Effector CD4-positive, alpha-beta T cell (primary cell): ENCODE measurements at places on chromosomes 13 and 19.

DNA sequence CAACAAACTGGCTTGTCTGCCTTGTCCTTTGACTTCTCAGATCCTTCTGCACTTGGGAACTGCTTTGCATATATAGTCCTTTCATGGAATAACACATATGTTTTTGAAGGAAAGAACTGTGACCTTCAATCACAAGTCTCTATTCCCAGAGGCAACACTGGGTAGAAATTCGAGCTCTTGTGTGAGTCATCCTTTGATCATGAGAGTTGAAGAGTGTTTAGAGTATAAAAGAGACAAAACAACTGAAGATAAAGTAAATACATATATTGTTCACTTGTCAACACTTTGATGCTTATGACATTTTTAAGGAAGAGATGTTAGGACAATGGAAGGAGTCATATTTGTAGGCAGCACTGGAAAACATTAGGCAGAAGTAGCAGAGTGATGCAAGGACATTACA is 5.2 kb upstream of the OR7A5 start:
- no peak for DNase-seq

DNA sequence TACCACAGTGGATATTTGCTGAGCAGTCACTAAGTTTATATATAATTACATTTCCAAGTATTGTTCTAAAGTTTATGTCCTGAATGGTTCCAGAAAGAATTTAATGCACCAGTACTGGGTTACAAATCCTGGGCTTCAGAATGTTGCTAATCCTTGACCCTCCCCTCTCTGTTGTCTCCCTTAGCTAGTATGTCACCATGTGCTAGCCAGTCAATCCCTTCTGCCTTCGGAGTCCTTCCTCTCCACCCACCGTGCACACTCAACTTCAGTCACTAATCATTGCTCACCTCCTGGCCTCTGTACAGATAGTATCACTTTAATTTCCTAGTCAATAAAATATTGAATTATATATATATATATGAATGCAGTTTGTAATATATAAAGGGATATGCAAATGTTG is 7.5 kb downstream of the FAM124A start:
- DNase-seq = no peak

DNA sequence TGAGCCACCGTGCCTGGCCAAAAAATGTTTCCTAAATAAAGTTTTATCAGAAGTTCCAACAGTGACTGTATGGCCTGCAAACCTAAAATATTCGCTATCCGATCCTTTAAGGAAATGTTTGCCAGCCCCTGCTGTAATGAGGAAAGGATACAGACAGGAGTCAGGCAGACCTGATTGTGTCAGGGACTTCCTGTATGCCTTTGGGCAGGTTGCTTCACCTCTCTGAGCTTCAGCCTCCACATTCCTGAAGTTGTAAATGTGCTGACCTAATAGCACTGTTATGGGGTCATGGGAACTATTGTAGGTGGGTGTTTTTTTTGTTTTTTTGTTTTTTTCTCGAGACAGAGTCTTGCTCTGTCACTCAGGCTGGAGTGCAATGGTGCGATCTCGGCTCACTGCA is 6.2 kb downstream of the ABHD8 start:
- DNase-seq = no peak

DNA sequence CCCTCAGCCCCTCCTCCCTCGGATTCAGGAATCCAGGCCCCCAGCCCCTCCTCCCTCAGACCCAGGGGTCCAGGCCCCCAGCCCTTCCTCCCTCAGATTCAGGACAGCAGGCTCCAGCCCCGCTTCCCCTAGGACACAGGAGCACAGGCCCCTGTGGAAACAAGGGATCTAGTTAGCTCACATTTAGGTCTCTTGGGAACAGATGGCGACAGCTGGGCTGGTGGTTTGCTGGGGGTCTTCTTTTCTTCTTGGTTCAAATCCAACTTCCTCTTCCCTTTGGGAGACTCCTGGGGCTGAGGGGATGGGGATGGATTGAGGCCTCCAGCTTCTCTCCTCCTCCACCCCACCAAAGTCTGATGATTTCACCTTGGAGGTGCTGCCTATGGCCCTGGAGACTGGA is 19.6 kb downstream of the ZNF575 start:
- DNase-seq = no peak

DNA sequence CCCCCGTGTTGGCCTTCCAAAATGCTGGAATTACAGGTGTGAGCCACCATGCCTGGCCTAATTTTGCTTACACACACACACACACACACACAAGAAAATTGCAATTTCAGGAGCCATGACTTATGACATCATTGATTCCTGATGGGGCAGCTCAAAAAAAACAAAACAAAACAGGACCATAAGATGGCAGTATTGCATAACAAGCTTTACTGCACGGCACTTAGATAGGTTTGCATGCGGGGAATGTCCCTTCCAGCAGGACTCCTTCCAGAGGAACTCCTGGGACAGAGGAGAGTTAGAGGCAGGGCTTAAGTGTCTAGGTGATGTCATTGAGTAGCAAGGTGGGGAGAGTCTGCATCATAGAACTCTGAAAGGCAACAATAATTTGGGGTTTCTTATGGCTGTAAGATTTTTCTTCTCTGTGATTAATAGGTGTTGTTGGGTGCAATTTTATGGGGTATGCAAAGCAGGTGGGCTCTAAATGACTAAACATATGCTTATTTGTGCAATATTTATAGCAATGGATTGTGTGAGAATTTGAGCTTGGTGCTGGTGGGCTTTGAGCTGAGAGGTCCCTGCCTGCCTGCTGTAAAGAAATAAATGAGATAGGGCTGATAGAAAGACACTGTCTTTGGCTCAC is 9.0 kb upstream of the ACSBG2 start:
- no peak for DNase-seq

DNA sequence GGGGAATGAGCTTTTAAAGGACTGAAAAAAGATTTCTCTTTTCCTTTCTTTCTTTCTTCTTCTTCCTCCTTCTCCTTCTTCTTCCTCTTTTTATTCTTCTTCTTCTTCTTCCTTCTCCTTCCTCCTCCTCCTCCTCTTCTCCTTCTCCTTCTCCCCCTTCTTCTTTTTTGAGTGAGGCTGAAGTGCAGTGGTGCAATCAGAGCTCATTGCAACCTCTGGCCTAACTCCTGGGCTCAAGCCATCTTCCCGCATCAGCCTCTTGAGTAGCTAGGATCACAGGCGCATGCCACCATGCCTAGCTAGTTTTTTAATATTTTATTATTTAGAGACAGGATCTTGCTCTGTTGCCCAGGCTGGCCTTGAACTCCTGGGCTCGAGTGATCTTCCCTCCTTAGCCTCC is 120.9 kb upstream of the KL start:
- DNase-seq = no peak

GRCh38 chr13:48161530-48162179 is 66.8 kb upstream of the MED4 start:
- no peak for DNase-seq

- no peak for DNase-seq
Measured at GRCh38 chr13:75760131-75761021, 124.2 kb downstream of the LMO7 start.

DNA sequence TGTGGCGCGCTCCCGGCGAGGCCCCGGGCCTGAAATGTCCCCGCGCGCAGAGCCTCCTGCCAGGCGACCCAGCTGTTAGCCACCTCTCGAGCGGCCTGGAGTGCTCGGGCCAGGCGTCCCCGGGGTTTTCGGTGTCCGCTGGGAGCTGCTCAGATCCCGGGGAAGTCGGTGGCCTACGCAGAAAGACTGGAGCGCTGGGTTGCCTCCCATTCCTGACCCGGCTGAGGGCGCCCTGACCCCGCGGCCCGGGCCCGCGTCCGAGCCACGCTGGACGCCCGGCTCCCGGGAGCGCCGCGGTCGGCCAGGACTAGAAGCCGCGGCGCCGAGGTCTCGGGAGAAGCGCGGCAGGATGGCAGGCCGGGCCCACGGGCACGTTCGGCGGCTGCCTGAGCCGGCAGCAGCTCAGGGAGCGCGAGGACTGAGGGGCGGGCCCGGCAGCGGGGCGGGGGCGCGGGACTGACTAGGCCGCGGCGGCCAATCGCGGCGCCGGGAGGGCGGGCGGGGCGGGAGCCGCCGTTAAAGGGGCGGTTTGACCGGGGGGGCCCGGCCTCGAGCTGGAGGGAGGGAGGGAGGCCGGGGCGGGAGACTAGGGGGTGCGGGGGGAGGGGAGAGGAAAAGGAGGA is 1.3 kb upstream of the ZIC2 start:
- DNase-seq = peak; percentile 43

DNA sequence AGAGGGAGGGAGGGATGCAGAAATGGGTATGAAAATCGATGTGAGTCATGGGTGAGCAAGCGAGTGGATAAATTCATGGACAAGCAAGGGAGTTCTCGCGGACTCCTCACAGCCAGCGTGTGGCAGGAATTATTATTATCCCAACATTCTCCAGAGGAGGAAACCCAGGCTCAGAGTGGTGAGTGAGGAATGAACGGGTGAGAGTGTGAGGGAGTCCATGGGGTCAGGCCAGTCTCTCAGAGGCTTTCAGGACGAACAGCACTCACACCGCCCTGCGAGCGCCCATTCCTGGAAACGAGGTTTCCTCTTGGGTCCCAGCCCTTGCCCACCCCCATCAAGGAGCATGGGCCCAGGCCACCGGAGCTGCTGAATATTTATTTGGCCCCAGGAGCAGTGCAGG is 6.3 kb upstream of the DNAAF3 start:
- DNase-seq = no peak

DNA sequence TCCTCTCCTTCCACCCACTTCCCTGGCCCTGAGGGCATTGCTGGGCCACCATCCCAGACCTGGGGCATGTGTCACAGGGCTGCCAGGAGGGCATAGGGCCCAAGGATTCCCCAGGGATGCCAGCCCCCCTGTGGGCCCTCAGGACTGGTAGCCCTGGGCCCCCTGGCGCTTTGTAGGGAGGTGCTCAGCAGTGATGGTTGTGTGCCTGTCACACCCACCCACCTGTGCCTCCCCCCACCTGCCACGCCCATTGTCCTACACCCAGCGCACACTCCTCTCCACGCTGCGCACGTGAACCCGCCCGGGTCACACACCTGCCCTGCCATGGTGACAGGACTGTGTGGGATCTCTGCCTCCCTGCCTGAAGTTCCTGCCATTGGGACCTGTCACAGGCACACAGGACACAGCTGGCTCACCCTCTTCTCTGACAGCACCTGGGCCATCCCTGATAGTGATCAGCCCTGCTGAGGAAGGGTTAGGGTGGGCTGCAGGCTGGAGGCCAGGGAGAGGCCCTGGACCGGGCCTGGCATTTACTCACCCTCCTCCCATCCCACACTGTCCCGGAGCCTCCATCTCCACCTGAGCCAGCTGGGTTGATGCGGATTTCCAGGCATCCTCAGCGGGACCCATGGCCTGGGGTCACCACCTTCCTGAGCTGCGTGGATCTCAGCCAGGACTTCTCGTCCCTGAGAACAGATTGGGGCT is 23.9 kb downstream of the WTIP start:
- no peak for DNase-seq

DNA sequence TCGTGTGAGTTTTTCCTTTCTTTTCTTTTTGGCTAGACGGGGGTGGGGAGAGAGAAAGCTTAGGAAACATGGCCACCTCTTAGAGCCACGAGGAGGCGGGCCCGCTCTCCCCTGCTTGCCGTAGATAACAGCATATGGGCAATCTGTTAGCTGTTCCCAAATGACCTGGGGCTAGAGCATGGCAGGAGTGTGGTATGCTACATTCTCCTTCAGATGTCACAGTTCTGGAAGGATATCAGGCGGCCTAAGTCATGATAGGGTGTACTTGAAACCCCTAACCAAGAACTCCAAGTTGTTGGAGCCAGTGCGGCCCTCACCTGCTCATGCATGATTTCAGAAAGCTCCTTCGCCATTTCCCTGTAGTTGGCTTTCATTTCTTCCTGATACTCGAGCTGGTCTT is 44.3 kb upstream of the SLC15A1 start:
- DNase-seq = no peak

GRCh38 chr13:51477653-51478324 is 25.0 kb upstream of the INTS6 start:
- DNase-seq = no peak

DNA sequence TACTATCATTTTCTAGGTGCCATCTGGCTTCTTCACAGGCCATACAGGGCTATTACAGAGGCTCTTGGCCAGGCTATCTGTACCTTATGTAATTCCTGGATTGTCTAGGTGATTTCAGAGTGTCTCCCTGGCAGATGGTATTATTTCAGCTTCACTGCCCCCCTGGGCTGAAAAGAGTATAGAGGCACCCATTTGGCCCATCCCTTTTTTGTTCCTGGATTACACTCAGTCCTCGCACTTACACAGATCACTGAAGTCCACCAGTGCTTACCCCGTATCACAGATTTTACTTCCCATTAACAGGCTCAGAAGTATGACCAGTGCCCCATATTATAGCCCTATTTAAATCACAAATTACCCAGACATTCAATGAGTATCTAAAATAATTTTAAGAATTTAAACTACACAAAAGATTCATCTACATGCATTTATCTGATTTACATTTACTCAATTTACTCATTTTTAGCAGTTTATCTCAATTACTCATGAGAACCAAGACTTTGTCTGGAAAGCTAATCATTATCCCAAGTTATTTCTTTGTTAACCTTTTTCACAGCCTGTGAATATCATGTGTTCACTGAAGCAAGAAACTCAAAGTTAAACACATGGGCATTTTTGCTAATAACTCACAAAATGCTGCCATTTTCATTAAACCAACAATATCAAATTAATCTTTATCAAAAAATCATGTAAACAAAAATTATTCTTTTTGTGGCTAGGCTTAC is 121.0 kb downstream of the PCDH20 start:
- no peak for DNase-seq

DNA sequence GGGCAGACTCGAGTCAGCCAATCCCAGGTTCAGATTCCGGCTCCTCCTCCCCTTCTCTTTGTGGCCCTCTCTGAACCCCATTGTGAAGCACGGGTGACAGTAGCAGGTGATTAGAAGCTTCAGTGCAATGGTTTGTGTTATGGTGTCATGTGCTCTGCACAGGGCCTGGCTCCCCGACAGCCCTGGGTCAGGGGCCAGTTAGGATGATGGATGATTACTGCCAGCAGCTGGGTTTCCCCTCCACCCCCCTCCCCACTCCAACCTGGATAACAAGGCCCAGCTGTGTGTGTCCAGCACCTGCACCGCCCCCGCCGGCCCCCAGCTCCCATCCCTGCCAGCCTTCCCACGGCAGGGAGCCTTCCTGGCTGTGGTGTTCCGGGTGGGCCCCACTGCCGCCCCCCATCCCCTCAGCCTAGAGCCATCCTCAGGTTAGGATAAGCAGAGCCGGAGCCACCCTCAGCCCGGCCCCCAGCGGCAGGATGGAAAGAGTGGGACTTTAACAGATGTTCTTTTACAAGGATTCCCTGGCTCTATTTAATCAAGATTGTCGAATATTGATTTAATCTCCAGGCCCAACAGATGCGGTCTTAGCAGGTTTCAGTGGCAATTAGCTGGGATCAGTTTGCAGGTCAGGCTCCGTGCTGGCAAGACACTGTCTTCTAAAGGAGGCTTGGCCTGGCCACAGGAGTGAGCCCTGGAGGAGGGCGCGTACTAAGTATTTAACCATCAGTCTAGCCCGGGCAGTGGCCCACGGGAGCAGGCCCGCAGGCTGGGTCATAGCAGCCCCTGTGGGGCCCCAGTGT is 156.2 kb downstream of the SIPA1L3 start:
- DNase-seq = no peak

DNA sequence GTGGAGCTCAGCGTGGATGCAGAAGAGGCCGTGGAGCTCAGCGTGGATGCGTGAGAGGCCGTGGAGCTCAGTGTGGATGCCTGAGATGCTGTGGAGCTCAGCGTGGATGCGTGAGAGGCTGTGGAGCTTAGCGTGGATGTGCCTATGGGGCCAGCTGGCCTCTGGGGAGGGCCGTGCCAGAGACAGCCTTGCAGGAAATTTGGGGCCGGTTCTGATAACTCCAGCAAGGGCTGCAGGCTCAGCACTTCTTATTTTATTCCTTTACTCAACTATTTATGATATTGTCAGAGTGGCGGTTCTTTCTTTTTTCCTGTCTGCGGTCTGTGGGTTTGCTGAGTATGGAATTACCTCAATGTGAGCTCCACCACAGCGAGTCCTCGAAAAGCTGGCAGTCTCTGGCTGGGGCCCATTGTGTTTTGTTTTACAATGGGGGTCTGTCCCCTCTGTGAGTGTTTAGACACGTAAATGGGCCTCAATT is 17.8 kb upstream of the TMEM255B start:
- no peak for DNase-seq
